ENCODE measurements at places on chromosomes 7 and 10. TPM values are rescaled to one million over a fixed set of nuclear protein-coding genes. Genes with fewer than 3 reads are reported as not detected.

ERVW-1 gene
- polyA plus RNA-seq, result not detected

SHLD2 gene
- 20.3 TPM for polyA plus RNA-seq

MOGAT3 gene
- polyA plus RNA-seq, result not detected

DKK1 gene
- 156 TPM for polyA plus RNA-seq

OR2A25 gene
- polyA plus RNA-seq, result not detected

TFEC gene
- polyA plus RNA-seq, result 0.05 TPM

VWDE gene
- 0.07 TPM for polyA plus RNA-seq

MMD2 gene
- not detected for polyA plus RNA-seq

DNA sequence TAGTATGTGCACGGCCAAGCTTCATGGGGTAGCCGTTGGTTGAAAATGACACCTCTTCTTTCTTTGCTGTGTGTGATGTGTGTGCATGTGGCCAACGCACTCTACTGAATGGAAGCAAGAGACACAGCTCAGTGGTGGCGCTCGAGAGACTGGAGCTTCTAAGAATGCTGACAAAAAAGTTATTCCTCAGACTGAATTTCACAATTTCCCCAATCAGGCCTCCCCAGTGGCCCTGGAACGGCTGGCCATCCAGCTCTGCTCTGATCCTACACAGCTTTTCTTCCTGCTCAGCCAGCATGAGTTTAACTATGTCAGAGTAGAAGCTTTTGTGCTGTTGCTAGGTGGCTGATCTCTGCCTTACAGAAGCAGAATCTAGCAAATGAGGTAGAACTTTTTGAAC lies 186.7 kb upstream of the PLXDC2 start:
- DNase-seq, result peak; percentile 50

GRCh38 chr7:10934292-10934691 lies 39.4 kb upstream of the PHF14 start:
- DNase-seq, result peak; percentile 76

DNA sequence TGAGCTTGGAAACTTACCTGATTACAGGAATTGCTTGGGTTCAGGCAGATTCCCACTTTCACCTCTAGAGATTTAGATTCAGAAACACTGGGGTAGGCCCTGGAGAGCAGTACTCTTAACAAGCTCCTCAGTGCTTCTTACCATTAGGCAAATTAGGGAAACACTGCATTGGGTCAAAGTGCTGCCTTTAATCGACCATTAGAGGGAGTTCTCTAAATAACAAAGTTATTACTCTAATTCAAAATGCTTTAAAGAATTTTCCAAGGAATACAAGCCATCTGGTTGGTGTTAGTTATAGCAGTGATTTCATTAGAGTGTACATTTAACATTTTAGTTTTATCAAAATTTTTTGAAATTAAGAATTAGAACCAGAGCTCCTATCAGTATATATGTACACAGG lies 324.5 kb downstream of the GFRA1 start:
- peak; percentile 43 for DNase-seq

GRCh38 chr10:16787361-16787791 lies 29.8 kb downstream of the RSU1 start:
- no peak for DNase-seq

DNA sequence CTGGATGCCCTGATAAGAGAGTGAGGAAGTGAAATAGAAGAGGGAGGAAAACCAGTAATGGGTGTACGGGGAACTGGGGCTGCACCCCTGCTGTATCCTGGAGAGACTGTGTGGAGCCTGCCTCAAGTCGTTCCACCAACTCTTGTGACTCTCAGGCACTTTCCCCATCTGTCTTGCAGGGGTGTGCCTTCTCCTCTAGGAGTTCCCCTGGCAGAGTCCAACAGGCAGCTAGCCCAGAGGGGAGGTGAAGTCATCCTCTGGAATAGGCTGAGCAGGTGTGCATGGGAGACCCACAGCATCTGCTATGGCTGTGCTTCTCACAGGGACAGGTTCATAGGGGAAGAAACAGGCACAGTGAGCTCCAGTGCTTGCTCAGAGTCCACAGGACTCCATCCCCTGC lies 46.8 kb downstream of the WIPF3 start:
- DNase-seq, result no peak

DNA sequence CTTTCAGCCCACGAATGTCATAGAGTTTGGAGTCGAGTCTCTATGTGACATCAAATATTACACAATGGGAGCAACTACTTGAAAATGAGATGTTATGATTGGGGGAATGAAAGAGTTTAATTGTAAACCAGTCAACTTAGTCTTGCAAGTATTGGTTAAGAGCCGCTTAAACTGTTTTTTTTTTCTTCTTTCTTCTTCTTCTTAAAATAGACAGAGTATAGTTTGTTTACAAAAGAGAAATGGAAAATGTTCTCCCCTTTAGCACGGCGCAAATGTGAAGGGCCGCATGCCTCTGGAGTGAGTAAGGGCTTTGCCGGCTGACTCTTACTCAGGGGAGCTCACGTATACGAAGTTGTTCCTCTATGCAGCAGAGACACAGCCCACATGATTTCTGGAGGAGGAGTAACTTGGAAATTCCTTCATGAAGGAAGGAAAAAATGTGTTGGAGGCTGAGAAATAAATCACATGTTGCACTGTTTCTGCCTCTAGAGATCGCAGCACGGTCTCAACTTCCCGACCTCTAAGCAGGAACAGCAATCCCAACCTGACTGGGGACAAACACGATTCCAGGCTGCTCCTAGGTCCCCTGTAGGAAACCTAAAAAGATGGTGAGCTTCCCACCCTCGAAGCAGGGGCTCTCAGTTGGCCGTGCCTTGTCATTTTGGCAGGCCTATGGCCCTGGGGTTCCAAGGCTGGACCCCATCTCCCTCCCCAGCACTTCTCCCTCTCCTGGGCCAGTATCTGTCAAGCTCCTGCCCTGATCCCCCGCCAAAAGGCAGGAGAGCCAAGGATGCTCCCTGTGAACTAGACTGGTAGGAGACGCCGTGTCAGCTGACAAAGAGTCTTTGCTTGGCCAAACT lies 44.8 kb downstream of the MYOF start:
- DNase-seq, result peak; percentile 100

- DNase-seq, result no peak
Measured at GRCh38 chr10:28768227-28768626, 90.9 kb downstream of the BAMBI start.

- peak; percentile 34 for DNase-seq
Measured at GRCh38 chr10:3445648-3446047, 273.1 kb upstream of the PITRM1 start.

All from fibroblast of lung (primary cell).